Activated CD8-positive, alpha-beta T cell treated with anti-CD3 and anti-CD28 coated beads, Interleukin-2, amount 10 ng/mL, durations not matched to agents 7 days and 5 days (primary cell): ENCODE measurements at places on chromosomes 12 and 14. TPM values are rescaled to one million over a fixed set of nuclear protein-coding genes. Genes with fewer than 3 reads are reported as not detected.

DNA sequence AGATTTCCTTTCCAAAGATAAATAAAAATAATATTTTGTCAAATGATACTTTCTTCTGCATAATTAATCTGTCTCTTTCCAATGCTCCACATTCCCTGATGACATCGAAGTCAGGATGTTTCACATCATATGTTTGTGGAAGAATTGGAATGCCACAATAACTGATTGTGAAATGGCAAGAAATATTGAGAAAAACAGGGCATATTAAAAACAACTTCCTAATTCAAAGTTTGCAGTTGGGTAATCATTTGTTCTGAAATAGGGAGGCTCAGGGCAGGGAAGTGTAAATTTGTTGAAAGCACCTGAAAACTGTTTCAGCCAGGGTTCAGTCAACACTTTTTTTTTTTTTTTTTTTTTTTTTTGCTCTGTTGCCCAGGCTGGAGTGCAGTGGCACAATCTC, 50.7 kb downstream of the BCAT1 start:
- no peak for DNase-seq

DNA sequence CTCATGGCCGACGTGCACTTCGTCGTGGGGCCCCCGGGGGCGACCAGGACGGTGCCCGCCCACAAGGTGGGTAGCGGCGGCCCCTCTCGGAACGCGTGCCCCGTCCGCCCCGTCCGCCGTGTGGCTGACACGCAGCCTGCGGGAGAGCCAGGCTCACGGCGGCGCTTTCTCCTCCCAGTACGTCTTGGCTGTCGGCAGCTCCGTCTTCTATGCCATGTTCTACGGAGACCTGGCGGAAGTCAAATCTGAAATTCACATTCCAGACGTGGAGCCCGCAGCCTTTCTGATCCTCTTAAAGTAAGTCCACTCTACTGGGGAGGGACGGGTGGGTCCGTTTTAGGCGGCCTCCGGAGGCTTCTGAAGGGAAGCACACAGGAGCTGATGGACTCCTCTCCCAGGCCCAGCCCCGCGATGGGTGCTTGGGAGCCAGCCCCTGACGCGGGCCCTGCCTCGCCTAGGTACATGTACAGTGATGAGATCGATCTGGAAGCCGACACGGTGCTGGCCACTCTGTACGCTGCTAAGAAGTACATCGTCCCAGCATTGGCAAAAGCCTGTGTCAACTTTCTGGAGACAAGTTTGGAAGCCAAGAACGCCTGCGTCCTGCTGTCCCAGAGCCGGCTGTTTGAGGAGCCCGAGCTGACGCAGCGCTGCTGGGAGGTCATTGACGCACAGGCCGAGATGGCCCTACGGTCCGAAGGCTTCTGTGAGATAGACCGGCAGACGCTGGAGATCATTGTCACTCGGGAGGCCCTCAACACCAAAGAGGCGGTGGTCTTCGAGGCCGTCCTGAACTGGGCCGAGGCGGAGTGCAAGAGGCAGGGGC, 1.1 kb downstream of the BTBD6 start:
- no peak for DNase-seq

GRCh38 chr12:47388712-47389111, 309.0 kb upstream of the AMIGO2 start:
- DNase-seq: no peak

- no peak for DNase-seq
These were observed 4.2 kb downstream of the BAG5 start for GRCh38 chr14:103558071-103558882.

DNA sequence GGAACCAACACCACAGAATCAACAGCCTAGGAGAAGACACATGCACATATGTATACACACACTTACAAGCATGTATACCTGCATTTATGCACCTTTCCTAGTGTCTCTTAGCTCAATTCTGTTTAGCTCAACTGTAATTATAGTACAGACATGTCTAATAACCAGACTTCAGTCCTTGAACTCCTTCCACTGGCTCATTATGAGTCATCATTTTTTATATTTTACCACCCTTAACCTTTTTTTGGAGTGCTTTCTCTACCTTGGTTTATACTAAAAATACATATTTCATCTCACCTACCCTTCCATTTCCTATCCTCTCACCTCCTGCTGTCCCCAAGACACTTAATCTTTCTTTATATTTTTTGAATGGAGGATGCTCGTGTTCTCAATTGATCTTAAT, 110.4 kb downstream of the ARID2 start:
- DNase-seq: no peak

DNA sequence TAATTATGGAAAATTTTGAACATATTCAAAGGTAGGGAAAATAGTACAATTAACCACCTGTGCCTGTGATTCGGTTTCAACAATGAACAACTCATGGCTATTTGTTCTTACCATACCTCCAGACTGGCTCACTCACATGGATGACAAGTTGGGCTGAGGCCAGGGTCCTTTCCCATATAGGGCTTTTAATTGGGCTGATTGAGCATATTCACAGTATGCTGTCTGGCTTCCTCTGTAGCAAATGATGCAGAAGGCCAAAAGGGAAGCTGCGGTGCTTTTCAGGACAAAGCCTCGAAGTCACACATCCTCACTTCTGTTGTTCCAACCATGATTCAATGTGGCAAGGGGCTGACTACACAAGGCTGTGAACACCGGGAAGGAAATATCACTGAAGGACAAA, 297.5 kb upstream of the SLC16A7 start:
- DNase-seq: no peak

DNA sequence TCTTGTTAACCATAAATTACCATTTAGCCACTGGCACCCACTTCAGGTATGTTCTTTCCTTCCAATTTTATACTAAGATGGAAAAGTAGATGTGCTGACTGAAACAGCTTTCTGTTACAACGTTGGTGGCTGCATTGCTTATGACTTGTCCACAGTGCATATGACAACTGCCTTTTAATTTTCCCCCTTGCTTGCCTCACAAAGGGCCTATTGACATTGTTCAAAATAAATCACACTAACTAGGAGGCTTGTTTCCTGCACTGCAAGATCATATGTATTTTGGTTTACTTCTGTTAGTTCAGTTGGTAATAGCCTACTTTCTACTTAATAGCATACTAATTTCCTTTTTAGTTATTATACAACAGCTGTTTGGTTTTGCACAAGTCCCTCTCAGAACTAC, 55.4 kb downstream of the SCAF11 start:
- no peak for DNase-seq

- no peak for DNase-seq
These were observed 20.9 kb downstream of the CDKL1 start for GRCh38 chr14:50375760-50376159.

- no peak for DNase-seq
These were observed 22.2 kb upstream of the TCL1B start for GRCh38 chr14:95664066-95664465.

GRCh38 chr12:104083769-104084475, 19.6 kb downstream of the HCFC2 start:
- DNase-seq: no peak

DNA sequence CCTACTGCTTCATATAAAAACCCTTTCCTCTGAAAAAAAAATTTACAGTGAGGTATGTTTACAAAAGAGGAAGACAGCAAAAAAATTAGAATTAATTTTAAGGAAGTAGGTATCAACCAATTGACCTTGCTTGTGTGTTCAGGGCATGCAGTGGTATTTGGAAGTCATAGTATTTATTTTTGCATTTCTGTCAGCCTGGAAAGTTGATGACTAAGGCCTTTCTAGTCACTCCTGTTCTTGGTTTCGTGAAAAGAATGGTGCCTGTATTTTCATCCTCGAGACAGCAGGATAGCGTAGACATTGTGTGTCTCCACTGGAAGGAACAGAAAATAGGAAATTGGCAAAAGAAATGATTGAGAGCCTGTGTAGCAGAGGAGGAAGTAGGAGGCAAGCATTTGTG, 24.5 kb downstream of the SLC16A7 start:
- DNase-seq: no peak

DNA sequence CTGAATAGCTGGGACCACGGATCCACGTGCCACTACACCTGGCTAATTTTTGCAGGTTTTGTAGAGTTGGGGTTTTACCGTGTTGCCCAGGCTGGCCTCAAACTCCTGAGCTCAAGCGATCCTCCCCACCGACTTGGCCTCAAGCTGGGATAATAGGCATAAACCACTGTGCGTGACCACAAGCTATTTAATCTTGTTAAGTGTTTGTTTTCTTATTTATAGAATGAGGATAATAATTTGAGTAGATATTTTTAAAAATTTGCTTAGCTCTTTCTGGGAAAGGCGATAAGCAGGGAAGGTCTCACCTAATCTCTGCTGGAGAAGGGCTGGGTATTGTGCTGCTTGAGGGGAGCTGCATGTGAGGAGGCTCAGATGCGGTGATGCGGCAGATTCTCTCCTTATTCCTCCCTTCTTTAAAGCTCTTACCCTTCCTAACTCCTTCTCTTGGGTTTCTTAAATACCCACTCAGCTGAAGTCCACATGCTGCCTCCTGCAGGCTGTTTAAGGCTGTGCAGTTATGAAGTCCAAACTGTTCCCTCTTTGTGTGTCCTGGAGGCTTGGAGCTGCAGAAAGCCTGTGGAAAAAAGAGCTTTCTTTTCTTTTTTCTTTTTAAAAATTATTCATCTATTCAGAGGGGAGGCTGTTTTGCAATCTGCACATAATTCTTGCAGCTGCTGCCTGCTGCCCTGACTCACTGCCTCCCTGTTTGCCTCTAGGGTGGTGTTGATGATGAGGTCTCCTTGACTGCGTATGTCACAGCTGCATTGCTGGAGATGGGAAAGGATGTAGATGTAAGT, 37.9 kb downstream of the A2ML1 start:
- peak; percentile 43 for DNase-seq

- no peak for DNase-seq
These were observed 46.9 kb downstream of the EVL start for GRCh38 chr14:100111931-100112704.

DNA sequence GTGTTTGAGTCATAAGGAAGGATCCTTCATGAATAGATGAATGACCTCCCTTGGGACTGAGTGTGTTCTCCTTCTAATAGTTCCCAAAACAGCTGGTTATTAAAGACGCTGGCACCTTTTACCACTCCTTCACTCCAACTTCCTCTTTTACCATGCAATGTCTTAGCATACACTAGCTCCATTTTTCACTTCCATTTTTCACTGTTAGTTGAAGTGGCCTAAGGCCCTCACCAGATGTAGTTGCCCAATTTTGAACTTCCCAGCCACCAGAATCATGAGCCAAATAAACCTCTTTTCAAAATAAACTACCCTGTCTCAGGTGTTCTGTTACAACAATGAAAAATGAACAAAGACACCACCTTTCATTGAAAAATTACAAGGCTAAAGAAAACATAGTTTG, 64.7 kb downstream of the GPR65 start:
- no peak for DNase-seq

DNA sequence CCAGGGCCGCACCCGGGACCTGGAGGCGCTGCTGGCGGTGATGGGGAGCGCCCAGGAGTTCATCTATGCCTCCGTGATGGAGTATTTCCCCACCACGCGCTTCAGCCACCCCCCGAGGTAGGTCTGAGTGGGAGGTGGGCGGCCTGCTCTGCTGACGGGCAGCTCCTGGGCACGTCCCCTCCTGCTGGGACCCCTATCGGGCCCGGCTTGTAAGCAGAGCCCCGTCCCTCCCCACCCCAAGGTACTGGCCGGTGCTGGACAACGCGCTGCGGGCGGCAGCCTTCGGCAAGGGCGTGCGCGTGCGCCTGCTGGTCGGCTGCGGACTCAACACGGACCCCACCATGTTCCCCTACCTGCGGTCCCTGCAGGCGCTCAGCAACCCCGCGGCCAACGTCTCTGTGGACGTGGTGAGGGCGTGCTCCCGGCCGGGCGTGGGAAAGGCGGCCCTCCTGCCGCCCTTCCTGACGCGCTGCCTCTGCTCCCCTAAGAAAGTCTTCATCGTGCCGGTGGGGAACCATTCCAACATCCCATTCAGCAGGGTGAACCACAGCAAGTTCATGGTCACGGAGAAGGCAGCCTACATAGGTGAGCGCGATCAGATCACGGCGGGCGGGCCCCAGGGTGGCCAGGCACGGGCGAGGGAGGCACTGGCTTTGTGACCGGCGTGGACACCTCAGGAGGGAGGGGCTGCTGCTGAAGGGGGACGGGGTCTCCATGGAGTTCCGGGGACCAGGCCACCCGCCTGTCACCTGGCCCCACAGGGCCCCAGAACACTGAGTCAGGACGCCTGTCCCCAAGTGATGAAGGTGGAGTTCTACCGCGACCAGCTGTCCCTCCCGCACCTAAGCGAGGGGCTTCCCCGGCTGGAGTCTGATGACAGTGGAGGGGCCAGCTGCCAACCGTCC, 7.3 kb downstream of the PLD4 start:
- DNase-seq: no peak

DNA sequence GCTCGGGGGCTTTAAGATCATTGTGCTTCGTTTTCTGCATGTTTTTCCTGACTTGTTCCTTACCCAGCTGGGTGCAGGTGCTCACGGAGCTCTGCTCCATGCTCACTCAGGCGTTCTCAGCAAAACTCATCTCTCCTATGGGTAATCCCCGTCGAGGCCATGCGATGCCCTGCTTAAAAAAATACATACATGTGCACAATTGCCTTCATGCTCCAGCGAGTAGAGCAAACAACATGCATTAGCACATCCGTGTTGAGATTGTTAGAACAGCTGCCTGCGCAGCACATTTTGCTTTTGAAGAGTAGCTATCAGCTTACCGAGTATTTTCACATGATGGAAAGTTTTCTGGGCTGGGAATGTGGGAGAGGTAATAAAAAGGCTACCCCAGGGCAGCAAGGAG, 16.2 kb downstream of the AACS start:
- DNase-seq: no peak

DNA sequence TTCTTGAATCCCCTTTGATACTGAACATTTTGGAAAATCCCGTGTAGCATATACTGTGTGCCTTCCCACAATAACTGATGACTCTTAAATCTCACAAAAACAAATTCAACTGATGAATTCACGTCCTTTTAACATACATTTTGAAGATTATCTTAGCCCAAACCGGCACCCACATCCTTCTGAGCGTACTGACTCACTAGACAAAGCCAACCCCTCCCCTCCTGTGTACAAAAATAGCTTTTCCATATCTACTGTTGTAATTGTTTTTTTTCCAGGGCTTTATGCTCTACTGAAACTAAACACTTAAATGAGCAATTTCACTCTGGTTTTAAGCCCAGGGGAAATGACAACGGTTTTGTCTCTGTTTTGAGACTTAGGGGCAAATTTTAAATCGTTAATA, 109.4 kb upstream of the ATF7IP start:
- DNase-seq: peak; percentile 69

- no peak for DNase-seq
These were observed 79.7 kb upstream of the RAP1B start for GRCh38 chr12:68530965-68531364.

GRCh38 chr12:19542606-19543005, 103.3 kb downstream of the AEBP2 start:
- no peak for DNase-seq

DNA sequence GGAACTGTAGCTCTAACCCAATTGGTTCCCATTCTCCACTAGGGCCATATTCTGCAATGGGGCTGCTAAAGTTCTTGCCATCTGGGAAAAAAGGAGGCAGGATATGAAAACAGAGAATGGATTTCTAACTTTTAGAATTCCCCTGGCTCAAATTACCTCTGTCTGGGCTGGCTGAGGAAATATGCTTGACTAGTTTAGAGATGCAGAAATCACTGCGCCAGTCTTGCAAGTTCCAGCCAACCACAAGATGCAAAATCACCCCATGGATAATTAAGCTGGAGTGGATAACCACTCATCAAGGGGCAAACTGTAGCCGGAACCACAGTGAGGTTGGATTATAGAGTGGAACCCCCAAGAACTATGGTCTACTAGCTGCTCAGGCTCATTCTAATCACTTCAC, 126.3 kb downstream of the RALGAPA1 start:
- DNase-seq: no peak

The DHRS2 gene
- 0.44 TPM for total RNA-seq

The ENDOU gene
- total RNA-seq: not detected

The CLMN gene
- 1.6 TPM for total RNA-seq

The ASCL1 gene
- total RNA-seq: not detected

The SERPINA4 gene
- not detected for total RNA-seq

The APOF gene
- total RNA-seq: not detected

The SDS gene
- total RNA-seq: not detected

The TAS2R43 gene
- total RNA-seq: 1.1 TPM
